ENCODE measurements at places on chromosomes 16 and 17.
A peak's percentile ranks its signal among the peaks of the same experiment; 100 is the strongest.

DNA sequence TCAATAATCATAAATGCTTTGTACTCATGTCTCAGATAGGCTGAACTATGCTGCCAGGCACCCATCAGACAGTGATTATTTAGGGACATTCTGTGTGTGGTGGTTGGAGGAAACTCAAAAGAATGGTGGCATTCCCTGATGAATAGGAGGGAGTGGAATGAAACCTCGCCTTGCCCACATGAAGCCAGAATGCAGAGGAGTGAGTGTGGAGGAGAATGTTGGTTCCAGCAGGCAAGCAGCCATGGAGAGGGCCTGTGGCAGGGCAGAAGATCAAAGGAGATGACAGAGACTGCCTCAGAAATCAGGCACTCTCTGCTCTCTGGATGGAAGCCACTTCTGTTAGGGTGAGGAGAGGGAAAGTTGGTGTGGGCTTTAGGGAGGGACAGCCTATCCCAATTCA lies 22.5 kb downstream of the KCTD19 start:
- no peak for DNase-seq

DNA sequence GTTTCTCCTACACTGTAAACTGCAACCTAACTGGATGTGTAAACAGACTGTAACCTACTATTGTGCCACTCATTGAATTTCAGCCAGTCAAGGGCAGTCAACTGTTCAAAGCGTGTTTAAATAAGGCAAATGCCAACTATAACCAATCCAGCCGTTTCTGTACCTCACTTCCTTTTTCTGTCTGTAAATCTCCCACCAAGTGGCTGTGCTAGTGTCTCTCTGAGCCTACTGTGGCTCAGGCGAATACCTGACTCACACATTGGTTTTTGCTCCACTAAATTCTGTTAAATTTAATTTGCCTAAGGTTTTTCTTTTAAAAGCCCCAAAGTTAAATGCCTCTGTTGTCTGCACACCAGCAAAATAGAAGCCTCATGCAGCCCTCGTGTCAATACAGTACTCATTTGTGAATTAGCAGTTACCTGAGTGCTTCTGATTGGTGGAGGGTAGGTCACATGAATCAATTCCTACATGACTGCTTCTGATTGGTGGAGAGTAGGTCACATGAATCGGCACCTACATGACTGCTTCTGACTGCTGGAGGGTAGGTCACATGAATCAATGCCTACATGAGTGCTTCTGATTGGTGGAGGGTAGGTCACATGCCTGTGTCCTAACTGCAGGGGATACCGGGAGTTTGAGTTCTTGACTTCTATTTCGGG lies 31.1 kb upstream of the CCR7 start:
- DNase-seq, result no peak

DNA sequence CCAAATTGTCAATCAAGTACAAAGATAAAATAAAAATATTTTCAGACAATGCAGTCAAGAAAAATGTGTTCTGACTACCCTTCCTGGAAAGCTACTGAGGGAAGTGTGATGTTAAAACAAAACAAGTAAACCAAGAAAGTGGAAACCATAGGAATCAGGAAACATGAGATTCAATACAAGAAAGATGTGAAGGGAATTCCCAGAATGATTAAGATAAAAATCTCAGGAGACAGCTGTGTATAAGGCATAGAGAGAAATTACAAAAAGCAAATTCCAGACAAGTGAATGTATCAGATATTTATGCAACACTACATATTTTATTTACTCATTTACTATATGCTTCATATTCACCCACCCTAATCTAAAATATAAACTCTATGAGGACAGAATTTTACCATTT lies 32.2 kb downstream of the TRIM37 start:
- no peak for DNase-seq

- DNase-seq, result no peak
Observed at GRCh38 chr16:70728150-70728549, 42.3 kb upstream of the MTSS2 start.

DNA sequence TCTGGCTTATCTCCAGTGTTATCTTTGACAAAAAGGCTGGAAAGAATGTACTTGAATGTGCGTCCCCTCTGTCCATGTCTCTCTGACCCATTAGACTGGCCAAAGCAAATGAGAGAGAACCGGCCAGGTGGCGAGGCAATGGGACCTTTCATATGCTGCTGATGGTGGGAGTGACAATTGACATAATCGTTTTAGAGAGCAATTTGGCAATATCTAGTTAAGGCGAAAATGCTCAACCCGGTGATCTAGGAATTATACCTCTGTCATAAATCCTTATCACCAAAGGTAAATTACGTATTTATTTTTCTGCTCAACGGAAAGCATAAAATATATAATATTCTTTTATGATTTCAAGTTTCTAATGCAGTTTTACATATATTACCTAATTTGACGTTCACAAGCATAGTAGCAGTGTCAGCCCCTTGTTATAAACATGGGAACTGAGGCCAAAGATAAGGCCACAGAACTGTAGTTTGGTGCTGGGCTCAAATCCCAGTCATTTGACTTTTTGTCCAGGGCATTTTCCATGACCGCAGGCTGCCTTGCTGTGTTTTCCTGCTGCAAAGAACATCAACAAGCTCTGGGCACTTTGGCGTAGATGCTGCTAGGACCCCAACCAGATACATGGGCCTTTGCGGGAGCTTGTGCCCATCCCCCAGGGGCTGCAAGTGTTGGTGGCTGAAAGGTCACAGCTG lies 14.7 kb upstream of the SDK2 start:
- no peak for DNase-seq

- no peak for DNase-seq
Observed at GRCh38 chr17:57665696-57666095, 79.4 kb downstream of the CCDC182 start.

- peak; percentile 90 for DNase-seq
Observed at GRCh38 chr16:56938664-56939513, 6.9 kb downstream of the HERPUD1 start.

DNA sequence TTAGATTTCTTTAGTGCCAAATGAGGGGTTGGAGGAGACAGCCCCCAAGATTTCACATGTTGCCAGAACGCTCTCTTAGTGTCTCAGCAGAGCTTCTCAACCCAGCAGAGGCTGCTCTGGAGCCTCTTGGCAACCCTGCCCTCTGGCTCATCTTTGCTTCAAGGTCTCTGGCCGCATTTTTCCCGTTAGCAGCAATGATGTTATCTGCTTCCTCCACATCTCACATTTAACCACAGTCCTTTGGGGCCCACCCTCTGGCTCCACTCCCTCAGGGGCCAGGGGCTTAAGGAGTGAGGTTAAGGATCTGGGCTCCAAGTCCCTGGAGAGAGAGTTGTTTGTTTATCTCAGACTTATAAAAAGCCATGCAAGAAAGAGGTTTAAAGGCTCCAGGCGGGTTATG lies 3.3 kb upstream of the XYLT1 start:
- peak; percentile 47 for DNase-seq
